ENCODE measurements at places on chromosomes 11 and 22.

DNA sequence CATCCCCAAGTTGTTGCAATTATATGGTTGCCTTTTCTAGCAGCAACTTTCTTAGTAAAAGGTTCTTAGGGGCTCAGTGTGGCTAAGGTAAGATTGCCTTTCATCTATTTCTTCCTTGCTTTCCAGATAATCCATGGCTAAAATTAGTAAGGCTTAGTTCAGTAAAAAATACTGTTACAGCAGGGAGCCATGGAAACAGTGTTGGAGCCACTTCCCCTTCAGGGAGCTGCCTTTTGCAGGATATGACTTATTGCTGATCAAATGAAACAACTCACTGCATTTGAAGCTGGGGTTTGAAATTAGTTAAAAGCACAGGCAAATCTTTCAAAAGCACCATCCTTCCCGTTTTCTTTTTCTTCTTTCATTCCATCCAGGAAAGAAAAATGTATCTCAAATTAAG is 184.3 kb downstream of the C11orf87 start:
- DNase-seq: no peak

DNA sequence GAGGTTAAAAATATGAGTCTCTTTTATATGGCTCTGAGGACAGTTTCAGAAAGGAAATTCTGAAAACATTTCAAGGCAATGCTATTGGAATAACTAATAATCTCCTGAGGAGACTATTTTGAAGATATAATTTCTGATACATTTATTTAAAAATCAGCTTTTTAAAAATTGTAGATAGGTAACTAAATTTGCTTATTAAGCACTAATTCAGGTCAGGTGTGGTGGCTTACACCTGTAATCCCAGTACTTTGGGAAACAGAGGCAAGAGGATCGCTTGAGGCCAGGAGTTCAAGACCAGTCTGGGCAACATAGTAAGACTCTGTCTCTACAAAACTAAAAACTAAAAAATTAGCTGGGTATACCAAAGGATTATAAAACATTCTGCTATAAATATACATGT is 17.0 kb downstream of the ZDHHC13 start:
- DNase-seq: no peak

DNA sequence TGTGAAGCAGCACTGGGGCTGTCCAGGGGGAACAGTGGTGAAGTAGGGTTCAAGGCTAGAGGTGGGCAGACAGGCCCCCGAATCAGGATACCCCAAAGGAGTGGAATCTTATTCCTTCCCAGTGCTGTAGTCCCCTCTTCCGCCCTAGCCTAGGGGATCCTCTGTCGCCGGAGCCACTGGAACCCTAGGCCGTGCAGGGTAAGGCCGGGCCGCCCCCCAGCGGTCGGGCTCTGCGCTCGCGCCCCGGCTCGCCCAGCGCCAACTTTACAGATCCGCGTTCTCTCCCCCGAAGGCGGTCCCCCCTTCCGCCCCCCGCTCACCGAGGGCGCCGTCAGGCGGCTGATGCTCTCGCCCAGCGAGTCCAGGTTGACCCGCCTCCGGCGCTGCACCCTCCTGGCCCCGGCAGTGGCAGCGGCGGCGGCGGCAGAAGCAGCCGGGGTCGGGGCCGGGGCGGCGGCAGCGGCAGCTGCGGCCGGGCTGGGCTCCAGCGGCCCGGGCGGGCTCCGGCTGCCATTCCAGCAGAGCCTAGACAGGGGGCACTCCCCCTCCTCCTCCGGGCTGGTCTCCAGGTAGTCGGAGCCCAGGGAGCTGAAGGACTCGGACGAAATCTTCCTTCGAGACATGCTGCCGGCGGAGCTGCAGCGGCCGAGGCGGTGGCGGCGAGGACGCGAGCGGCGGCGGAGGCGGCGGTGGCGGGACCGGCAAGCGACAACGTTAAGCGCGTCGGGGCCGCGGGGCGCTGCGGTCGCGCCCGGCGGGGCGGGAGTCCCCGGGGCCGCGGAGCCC is 650 bp downstream of the GUCY1A2 start:
- DNase-seq: peak; percentile 56

GRCh38 chr11:110430267-110431050 is 711 bp downstream of the FDX1 start:
- DNase-seq: peak; percentile 11

GRCh38 chr11:34890812-34891211 is 25.4 kb downstream of the APIP start:
- DNase-seq: no peak

GRCh38 chr11:12784445-12784844 is 110.2 kb downstream of the TEAD1 start:
- no peak for DNase-seq

GRCh38 chr22:20999350-21000206 is 2.3 kb downstream of the THAP7 start:
- DNase-seq: no peak

- peak; percentile 77 for DNase-seq
Observed at GRCh38 chr11:79263001-79263400, 177.8 kb downstream of the TENM4 start.

DNA sequence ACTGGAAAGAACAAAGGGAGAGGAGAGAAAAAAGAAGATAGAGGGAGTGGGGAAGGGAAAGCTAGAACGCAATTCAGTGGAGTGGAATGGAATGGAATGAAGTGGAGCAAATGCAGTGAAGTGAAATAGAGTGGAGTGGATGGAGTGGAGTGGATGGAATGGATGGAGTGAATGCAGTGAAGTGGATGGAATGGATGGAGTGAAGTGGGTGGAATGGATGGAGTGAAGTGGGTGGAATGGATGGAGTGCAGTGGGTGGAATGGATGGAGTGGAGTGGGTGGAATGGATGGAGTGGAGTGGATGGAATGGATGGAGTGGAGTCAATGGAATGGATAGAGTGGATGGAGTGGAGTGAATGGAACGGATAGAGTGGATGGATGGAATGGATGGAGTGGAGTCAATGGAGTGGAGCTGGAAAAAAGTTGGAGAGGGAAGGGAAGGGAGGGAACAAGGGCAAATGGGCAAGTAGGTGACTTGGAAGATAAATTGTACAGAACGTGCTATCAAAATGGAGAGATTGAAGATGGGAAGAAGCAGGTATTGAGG is 13.9 kb downstream of the IFITM10 start:
- DNase-seq: no peak

GRCh38 chr11:61954106-61954850 is 4.1 kb downstream of the BEST1 start:
- no peak for DNase-seq

DNA sequence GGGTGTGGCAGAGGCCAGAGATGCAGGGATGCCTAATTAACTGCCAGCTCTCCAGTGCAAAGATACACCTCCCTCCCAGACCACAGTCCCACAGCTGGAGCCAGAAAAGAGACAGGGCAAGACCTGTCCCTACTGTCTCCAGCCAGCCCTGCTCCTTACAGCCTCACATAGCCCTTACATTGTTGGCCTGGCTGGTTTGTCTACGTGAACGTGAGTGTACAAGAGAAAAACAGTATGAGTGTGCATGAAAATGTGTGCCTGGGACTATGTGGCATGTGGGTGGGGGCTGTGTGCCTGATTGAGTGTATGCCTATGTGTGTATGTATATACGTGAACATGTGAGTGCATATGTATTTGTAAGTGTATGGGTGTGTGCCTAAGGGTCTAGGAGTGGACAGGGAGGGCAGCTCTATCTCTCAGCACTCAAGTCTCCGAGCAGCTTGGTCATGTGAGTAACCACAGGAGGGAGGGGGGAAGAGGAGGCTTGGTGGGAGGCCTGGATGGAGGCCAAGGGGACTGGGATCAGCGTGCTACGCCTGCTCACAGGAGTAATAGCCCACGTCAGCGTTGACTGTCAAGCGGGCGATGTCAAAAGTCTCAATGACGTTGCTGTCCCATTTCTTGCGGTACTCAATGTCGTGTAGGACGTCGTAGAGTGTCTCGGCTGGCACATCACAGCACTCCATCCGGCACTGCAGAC is 6.6 kb upstream of the ARAP1 start:
- DNase-seq: no peak

GRCh38 chr11:94539420-94539819 is 4.3 kb upstream of the FUT4 start:
- DNase-seq: no peak

GRCh38 chr11:35404388-35404775 is 15.0 kb downstream of the SLC1A2 start:
- peak; percentile 32 for DNase-seq

- no peak for DNase-seq
Observed at GRCh38 chr11:3956038-3956437, 100.6 kb downstream of the STIM1 start.

- DNase-seq: no peak
Observed at GRCh38 chr22:38435010-38435409, 20.0 kb downstream of the KCNJ4 start.

DNA sequence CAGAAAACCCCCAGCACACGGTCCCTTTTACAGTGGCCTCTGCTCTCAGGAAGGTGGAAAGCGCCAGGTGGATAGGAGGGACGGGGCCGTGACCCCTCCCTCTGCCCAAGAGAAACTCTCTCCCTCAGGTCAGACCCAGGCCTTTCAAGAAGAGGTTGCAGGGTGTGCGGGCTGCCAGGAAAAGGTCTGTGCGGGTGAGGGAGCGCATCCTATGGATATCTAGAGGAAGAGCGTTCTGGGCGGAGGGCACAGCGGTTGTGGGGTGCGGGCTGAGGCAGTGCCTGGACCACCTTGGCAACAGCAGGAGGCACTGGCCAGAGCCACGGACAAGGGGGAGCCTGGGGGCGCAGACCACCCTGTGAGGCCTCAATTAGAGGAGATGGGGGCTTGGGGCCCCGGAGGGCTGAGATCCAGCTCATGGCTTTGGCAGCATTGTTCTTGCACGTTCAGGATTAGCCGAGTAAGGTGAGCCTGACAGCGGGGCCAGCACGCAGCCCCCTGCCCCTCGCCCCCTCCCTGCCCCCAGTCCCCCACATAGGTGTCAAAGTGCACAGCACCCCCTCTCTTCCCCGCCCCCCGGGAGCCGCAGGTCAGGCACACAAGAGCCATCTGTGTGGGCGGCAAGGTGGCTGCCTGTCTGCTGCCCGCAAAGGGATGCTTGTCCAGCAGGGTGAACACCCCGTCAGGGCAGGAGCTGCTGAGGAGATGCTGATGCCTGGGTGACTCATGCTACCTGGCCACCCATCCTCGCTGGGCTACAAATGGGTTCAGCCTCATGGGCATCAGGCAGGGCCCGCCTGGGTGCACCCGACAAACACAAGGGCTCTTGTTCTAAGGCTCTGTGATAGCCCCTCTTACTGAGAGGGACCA is 92.8 kb upstream of the KCNQ1OT1 start:
- DNase-seq: no peak

DNA sequence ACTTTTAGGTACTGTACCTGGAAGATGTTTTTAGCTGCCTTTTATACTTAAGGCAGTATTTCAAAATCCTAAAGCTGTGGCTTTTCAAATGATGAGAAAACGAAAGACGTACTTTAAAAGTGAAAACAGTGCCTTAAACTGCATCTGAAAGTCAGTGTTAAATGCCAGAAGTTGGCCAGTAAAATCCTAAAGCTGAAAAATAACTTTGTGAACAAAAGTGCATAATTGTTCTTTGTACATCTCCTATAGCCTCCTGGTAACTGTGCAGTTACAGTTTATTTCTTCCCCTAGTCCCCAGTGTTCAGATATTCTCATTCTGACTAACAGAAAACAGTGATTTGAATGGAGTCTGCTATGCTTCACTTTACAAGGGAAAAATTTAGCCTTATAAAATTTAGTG is 6.8 kb downstream of the EED start:
- DNase-seq: no peak

- no peak for DNase-seq
Observed at GRCh38 chr22:49649166-49650068, 178.3 kb downstream of the BRD1 start.

All from SK-N-DZ (cell line).